ENCODE measurements at places on chromosomes 12 and 14.

GRCh38 chr12:121397521-121397920 is 2.4 kb upstream of the RNF34 start:
- DNase-seq, result no peak

- DNase-seq, result no peak
Observed at GRCh38 chr12:47165934-47166333, 86.2 kb upstream of the AMIGO2 start.

DNA sequence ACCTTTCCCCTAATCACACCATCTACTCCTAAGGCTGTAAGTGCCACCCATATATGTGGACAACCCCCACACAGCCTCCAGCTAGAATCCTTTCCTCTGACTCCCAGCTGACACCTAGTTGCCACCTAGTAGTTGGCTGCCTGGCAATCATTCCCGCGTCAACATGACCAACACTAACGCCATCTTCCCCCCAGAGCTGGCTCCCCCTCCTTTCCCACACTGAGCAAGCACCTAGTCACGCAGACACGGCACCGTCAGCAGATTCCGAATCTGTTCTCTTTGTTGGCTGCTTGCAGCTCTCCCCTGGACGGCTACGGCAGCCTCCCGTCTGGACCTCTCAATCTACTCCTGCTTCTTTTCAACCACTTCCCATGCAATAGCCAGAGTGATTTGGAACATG is 27.7 kb downstream of the UBR7 start:
- no peak for DNase-seq

DNA sequence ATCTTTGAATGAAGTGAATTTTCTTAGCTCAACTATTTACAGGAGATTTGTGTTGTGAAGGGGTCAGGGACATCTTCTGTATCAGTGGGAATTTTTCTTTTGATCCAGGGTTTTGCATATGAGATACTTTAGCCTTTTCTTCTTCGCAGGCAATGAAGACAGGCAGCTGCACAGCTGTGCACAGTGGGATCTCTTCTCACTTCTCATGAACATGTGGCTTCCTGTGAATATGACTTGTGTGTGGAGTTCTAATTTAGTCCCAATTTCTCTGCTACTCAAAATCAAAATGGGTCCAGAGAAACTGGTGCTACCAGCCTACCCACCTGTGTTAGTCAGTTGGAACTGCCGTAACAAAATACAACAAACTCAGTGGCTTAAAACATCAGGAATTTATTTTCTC is 37.8 kb downstream of the ARF6 start:
- no peak for DNase-seq

- no peak for DNase-seq
Observed at GRCh38 chr12:65741656-65742017, 82.6 kb upstream of the HMGA2 start.

- DNase-seq, result no peak
Observed at GRCh38 chr14:33352821-33353220, 414.1 kb downstream of the NPAS3 start.

DNA sequence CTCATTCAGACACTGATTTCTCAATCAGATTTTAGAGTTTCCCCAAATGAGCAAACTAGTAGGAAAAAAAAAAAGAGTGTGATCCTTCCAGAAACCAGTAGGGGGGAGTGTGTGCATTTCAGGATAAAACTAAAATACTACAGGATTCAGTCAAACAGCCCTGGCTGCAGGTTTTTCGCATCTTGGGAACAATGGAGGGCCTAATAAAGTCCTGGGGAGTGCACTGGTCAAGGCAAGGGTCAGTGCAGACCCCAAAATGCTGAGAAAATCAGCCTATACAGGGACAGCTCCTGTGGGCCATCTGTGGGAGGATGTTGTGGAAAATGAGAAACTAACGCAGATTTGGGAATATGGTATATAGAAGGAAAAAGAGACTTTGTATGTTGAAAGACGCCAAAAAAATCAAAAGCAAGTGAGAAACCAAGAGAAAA is 22.2 kb upstream of the ABCD4 start:
- no peak for DNase-seq

GRCh38 chr14:72616294-72616693 is 277.6 kb downstream of the DPF3 start:
- DNase-seq, result no peak

GRCh38 chr14:31428011-31428410 is 7.7 kb upstream of the HEATR5A start:
- no peak for DNase-seq

DNA sequence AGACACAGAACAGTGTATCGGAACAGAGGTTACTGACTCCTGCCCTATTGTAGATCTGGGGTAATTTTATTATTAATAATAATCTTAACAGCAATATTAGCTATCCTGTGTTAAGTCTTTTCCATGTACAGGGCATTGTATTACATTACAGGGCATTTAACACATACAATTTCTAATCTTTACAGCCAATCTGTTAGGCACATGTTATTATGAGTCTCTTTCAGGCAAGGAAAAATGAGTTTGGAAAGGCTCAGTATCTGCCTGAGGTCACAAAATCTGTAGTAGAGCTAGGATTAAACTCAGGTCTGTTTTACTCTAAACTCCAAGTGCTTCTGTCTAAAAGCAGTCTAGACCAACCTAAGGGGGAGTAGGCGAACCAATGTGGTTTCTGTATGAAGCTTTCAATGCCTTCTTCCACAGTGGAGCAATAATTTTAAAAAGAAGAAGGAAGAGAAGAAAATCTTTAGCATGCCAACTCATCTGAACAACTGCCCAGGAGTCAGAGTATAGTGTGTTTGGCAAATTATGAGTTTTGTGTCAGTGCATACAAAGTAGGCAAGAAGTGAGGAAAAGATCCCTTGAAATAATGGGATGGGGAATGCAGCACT is 192.6 kb downstream of the CHST11 start:
- DNase-seq, result no peak

- DNase-seq, result no peak
Observed at GRCh38 chr12:92530706-92531105, 172.1 kb upstream of the PLEKHG7 start.

DNA sequence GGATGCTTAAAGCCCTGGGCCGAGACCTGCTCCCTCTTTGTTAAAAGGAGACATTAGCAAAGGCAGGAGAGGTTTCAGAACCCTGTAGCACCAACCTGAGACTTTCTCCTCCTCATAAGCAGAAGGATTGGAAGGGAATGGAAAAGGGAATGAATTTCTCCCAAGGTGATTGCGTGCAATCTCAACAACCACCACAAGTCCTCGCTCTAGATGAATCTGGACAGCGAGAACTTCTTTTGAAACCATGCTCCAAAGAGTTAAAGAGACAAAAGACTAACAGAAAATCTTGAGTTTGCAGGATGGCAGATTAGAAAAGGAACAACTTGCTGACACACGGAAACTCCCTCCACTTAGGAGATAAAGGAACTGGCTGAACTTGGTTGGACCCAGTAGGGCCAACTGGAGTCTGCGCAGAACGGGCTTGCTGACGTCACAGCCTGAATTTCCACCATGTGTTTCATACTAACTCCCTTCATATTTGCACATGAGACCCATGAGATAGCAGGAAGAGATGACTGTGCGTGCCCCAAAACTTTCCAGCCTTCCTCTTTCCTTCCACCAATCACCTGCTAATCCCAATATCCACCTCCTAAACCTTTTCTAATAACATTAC is 137.0 kb downstream of the PTPN11 start:
- no peak for DNase-seq

- DNase-seq, result peak; percentile 29
Observed at GRCh38 chr14:81480741-81481140, 52.9 kb downstream of the SEL1L start.

DNA sequence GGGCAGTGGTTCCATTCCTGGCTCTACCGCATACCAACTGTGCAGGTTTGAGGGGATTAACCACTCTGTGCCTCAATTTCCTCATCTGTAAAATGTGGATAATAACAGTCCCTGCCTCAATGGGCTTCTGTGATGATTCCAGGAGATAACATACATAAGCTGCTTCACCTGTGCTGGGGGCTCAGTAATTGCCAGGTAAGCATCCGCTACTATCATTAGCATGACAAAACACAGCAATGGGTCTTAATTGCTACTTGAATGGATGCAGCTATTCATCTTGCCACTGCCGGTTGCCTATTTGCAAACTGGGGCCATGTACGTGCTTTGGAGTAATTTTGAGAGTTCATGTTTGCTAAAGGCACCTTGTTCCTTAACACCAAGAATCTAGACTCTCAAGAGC is 132.6 kb downstream of the TMEM132D start:
- no peak for DNase-seq

- DNase-seq, result no peak
Observed at GRCh38 chr14:53964249-53964648, 7.6 kb upstream of the BMP4 start.

DNA sequence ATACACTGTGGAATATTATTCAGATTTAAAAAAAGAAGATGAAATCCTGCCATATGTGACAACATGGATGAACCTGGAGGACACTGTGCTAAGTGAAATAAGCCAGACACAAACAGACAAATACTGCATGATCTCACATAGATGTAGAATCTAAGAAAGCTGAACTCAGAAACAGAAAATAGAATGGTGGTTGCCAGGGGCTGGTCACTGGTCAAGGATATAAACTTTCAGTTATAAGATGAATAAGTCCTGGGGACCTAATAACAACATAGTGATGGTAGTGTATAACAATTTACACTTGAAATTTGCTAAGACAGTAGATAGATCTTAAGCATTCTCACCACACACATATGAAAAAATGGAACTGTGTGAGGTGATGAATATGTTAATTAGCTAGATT is 161.3 kb upstream of the TMCC3 start:
- no peak for DNase-seq

- no peak for DNase-seq
Observed at GRCh38 chr12:120668868-120669840, 17.8 kb upstream of the MLEC start.

DNA sequence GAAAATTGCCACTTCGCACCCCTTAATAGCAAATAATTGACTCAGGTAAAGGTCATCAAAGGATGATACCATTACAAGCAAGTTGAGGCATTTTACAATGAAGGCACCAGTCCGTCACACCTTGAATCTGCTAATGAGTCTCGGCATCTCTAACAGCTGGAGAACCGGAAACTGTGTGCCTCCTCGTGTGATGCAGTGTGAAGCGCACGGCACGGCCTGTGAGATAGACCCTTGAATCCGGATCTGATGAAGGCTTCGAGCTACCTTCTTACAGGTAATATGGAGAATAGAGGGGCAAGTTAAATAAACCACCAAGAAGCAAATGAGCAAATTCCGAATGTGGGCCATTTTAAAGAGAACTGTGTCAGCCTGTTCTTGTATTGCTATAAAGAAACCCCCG is 19.8 kb upstream of the TUBA1A start:
- DNase-seq, result no peak

- DNase-seq, result no peak
Observed at GRCh38 chr12:131047789-131048610, 94.3 kb downstream of the ADGRD1 start.

GRCh38 chr12:1716215-1716862 is 25.5 kb downstream of the ADIPOR2 start:
- no peak for DNase-seq

GRCh38 chr12:130948751-130949150 is 5.0 kb upstream of the ADGRD1 start:
- no peak for DNase-seq

DNA sequence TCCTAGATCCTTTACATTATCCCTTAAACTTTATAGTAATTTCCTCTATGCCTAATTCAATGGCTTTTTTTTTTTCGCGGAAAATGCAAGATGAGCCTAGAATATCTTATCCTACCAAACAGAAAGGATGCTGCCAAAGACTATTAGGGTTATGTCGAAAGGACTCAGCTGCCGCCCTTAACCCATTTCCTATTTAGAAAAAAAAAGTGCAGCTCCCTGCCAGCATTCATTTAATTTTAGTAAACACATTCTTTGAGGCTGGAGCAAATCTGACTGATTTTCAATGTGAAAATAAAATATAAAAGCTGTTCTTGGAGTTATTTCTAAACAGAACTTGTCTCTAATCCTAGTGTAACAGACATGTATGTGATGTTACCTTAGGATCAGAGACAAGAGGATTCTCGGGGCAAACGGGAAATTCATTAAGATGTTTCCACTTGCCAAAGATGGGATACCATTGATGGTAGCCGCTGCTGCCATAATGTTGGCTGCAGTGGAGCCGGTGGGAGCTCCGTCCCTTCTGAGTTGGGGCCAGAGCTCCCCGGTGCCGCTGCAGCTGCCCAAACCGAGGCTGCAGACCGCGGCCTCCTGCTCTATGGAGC is 8.2 kb upstream of the A2M start:
- no peak for DNase-seq

DNA sequence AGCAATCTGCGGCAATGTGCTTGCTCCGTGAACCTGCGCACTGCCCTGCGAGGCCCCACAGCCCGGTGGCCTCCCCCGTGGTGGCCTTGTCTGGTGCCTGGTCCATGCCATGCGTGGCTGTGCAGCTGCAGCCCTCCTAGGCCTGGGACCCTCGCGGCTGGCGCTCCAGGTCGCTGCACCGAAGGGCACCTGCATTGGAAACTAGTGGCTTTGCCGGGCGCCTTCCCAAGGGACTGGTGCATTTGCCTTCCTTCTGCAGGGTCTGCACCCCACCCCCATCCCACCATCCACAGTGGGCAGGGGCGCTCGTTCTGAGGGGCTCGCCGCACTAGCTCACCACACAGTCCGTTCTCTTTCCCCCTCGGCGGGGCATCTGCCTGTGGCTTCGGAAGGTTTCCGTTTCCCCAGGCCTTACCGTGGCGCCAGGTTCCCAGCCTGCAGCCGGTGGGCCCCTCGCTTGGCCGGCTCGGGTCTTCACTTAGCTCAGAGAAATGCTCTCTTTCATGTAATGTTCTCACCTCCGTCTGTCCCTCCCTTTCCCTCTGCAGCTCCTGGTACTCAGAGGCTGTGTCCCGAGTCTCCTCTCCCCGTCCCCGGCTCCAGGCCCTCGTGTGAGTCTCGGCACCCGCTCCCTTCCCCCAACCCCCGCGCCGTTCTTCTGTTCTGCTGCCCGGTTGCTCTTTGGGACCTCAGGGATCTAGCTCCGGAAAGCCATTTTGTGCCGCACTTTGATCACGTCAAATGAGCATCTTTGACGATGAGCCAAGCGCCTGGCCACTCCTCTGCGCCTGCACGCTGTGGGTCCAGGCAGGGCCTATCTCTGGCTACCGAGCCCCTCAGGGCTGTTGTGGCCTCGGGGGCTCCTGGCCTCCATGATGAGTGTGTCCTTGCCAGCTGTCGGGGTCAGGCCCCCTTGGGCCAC is 31.9 kb downstream of the JAG2 start:
- DNase-seq, result no peak

DNA sequence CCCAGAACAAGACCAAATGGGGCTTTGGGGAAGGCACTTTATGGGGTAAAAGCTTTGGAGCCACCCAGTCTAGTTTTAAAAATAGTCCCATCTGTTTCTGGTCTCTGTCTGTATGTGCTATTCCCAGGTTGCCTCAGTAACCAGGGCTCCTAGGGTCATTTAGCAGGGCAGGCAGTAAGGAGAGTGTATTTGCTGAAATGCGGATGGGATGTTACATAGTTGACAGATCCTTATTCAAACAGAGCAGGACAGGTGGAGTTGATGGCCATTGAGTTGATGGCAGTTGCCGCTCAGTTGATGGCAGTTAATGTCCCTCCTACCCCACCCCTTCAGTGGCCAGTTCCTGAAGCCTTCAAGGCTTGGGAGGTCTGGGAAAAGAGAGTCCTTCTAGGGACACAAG is 4.6 kb downstream of the ZC3H10 start:
- DNase-seq, result no peak
